ENCODE measurements at places on chromosomes 2 and 18. TPM values are rescaled to one million over a fixed set of nuclear protein-coding genes. Genes with fewer than 3 reads are reported as not detected.

HOXD9 gene
- total RNA-seq = 4.4 TPM

EPB41L3 gene
- 0.18 TPM for total RNA-seq

- DNase-seq = no peak
Measured at GRCh38 chr18:42275138-42275535, 320.1 kb downstream of the PIK3C3 start.

IL1F10 gene
- not detected for total RNA-seq
